Activated CD4-positive, alpha-beta T cell treated with anti-CD3 and anti-CD28 coated beads, Interleukin-2, amount 10 ng/mL, durations not matched to agents 7 days and 5 days (primary cell): ENCODE measurements at places on chromosomes 2 and 18. TPM values are rescaled to one million over a fixed set of nuclear protein-coding genes. Genes with fewer than 3 reads are reported as not detected.

Gene SNORC
- total RNA-seq: 1.1 TPM

Gene L3MBTL4
- total RNA-seq: 0.27 TPM

Gene GAREM2
- 2.9 TPM for total RNA-seq

Gene KIAA2012
- total RNA-seq: not detected

Gene APCDD1
- not detected for total RNA-seq

DNA sequence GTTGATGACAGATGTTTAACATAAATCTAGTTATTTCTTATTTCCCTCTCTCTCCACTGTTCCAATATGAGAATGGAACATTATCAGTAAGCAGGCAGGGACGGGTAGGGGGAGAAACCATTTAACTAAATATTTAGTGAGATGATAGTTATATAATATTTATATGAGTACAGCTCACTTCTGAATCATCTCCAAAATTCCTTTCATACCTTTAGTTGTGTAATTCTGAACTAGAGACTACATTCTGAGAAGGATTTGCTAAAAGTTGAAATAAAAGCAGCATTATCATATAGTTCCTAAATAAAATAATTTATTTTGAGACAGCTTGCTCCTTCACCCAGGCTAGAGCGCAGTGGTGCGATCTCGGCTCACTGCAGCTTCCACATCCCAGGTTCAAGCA is 41.4 kb downstream of the B4GALT6 start:
- H3K27me3 ChIP-seq: no peaks in the 10 kb centered on the region
- H3K27ac ChIP-seq: no peak overlapping the region
- no peak overlapping the region for H3K4me3 ChIP-seq
- H3K4me1 ChIP-seq: peaks cover 11% of the 10 kb centered on the region
- no peak for DNase-seq

DNA sequence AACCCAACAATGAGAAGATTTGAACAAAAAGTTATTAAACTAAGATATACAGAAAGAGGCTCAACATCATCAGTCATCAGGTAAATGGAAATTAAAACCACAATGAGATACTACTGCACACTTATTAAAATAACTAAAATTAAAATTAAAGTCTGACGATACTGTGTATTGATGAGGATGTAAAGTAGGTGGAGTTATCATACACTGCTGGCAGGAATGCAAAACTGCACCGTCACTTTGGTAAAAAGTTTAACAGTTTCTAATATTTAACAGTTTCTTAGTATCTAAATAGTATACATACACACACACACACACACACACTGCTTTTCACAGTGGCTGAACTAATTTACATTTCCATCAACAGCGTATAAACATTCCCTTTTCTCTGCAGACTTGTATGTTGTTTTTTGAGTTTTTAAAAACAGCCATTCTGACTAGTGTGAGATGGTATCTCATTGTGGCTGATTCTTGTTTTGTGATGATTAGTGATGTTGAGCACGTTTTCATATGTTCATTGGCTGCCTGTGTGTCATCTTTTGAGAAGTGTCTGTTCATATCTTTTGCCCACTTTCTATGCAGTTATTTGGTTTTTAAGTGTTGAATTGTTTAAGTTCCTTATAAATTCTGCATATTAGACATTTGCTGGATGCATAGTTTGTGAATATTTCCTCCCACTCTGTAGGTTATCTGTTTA is 726.9 kb upstream of the CHAC2 start:
- no peaks in the 10 kb centered on the region for H3K4me1 ChIP-seq
- no peaks in the 10 kb centered on the region for H3K36me3 ChIP-seq
- no peak overlapping the region for H3K27ac ChIP-seq
- H3K4me3 ChIP-seq: no peak overlapping the region
- DNase-seq: no peak

- peaks cover 3% of the 10 kb centered on the region for H3K4me1 ChIP-seq
- peaks cover 6% of the 10 kb centered on the region for H3K27me3 ChIP-seq
- DNase-seq: no peak
- no peak overlapping the region for H3K4me3 ChIP-seq
Observed at GRCh38 chr2:222450021-222450420, 25.7 kb downstream of the SGPP2 start.

GRCh38 chr2:63225964-63226686 is 175.5 kb downstream of the OTX1 start:
- H3K27me3 ChIP-seq: no peaks in the 10 kb centered on the region

DNA sequence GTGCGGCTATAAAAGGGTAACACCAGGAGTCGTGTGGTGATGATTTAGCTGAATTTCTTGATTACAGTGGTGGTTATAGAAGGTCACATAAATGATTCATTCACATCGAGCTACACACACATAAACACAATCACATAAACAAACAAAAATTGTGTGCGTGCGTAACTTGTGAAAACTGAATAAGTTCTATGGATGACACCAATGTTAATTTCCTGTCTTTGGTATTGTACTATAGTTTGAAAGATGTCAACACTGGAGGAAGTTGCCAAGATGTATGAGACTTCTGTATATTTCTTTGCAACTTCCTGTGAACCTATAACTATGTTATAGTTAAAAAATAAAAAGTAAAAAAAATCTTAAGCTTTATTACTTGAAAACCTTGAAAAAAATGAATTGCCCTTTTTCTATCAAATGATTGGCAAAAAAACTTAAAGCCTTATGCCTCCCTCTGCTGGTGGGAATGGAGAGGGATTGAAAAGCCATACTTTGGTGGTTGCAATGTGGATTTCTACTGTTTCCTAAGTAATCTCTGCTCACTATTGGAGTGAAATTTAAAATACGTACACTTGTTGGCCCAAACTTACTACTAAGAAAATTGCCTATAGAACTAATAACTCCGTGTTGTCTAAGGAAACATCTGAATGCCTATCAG is 227.7 kb downstream of the RPIA start:
- no peaks in the 10 kb centered on the region for H3K4me1 ChIP-seq
- H3K27ac ChIP-seq: no peak overlapping the region
- DNase-seq: peak; percentile 18
- peaks cover 22% of the 10 kb centered on the region for H3K27me3 ChIP-seq

DNA sequence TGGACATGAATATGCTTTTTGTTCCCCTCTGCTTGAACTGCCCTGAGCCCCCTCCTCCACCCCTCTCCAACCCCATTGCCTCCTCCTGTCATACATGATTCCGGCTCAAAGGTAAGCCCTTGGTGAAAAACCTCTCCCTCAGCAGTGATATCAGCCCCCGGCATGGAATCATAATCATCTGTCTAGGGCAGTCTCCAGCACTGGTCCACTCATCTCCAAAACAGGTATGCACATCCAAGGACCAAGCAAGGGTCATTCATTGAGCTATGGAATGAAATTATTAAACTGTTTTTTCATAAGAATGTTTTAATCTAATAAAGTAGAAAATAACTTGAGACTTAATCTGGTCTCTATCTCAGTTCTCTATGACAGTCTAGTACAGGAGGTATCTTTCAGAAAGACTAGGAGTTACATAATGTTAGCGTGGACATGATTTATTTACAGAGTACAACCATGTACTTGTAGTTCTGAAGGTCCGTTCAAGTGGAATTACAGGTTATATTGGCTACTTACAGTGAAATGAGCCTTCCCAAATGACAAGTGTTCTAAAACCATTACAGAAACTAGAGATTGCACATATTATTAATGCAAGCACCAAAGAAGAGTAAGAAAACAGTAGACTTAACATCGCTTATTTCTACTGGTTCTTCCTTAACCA is 75.2 kb downstream of the ACVR1 start:
- H3K27ac ChIP-seq: no peak overlapping the region
- no peak overlapping the region for H3K4me3 ChIP-seq
- H3K36me3 ChIP-seq: peaks cover 20% of the 10 kb centered on the region
- H3K4me1 ChIP-seq: no peaks in the 10 kb centered on the region
- H3K27me3 ChIP-seq: no peaks in the 10 kb centered on the region
- no peak for DNase-seq

DNA sequence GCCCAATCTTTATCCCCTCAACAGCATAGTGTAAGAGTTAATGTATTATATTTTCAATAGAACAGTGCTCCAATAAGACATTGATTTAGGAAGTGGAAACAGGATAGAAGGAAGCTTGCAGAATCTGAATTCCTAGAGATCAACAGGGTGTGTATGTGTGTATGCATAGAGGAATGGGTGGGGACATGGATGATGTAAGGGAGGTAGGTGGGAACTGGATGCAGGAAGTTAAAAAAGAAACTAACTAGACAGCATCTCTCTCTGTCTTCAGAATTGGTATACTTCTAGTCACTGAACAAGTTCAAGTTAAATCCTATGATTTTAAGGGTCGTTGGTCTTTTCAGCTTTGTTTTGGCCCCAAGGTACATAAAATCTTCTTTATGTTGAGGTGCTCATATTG is 196.6 kb downstream of the PMAIP1 start:
- H3K27me3 ChIP-seq: no peaks in the 10 kb centered on the region
- no peak for DNase-seq
- no peak overlapping the region for H3K4me3 ChIP-seq
- no peaks in the 10 kb centered on the region for H3K4me1 ChIP-seq
